ENCODE measurements at places on chromosomes 11 and 22.

DNA sequence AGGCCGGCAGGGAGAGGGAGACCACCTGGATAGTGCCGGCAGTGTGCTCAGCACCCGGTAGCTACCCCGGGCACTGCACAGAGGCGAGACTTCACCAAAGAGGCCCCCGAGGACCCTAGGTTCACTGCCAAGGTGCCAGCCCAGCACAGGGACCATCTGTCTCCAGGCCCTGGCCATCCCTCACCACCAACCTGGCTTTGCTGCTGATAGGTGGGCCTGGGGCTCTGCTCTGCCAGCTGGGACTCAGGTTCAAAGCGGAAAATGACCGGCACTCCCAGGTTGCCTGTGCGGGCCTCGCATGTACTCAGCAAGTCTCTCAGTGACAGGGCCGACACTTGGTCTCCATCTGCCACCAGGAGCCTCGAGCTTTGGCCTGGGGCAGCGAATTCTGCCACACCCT, 812.2 kb downstream of the BRD1 start:
- DNase-seq: no peak

- no peak for DNase-seq
These were observed 6.8 kb downstream of the ALDH3B2 start for GRCh38 chr11:67667490-67668191.

- DNase-seq: no peak
These were observed 79.0 kb downstream of the ABTB2 start for GRCh38 chr11:34278693-34279297.

DNA sequence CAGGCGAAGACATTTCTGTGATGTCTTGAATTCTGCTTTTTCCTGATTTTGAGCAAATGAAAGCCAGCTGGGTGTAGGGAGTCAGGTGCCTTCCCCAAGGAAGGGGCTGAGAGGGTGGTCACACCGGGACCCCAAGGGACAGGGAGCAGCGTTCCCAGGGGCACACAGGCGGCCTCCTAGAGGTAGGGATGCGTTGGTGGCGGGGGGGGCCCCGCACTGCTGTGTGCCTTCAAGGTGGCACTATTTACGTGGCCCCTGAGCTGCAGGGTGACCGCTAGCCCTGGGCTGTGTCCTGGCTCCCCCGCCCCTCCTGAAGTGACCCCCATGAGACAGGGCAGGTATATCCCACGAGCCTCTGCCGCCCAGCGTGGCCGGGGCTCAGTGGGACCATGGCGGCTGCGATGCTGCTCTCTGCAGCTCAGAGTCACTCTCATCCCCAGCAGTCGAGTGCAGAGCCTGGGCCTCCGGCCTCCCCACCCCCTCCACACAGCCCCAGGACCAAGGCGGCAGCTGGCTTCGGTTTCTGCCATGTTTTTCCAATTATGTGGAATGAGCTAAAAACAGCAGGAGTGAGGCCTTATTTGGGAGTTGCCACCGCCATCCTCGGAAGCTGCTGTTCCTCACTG, 60.9 kb downstream of the LRP5 start:
- no peak for DNase-seq

DNA sequence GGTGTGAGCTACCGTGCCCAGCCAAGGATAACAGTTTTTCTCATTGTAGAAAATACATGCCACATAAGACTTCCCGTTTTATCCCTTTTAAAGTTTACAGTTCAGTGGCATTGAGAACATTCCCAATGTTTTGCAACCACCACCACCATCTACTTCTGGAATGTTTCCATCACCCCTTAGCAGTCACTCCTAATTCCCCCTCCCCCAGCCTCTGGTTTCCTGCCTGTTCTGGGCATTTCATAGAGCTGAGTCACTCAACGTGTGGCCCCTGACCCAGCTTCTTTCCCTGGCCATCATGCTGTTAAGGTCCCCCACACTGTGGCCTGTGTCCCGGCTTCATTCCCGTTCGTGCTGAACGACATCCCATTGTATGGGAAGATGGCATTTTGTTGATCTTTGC, 30.7 kb downstream of the FGF4 start:
- DNase-seq: no peak

DNA sequence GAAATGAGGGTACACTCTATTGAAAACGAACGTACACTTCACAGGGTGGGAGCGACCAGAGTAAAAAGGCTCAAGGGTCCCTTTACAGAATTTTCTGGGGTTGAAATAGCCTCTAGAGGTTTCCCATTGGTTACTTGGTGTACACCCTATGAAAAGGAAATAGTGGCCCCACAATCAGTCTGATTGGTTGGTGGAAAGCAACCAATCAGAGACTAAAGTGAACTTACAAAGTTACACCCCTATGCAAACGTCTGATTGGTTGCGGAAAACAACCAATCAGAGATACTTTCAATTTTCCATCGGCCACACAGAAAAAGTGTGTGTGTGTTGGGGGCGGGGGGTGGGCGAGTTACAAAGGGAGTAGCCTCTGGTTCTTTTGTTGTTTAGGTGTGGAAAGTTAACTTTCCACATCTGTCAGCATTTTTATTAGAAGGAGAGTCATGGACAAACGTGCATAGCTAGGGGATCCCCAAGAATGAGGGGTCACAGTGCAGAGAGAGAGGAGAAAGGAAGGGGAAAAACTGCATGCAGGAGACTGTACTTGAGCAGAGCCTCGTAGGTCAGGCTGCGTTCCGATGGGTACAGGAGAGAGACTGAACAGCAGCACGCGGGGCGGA, 1152.1 kb downstream of the TBC1D22A start:
- no peak for DNase-seq

GRCh38 chr11:12832480-12833224, 158.4 kb downstream of the TEAD1 start:
- DNase-seq: peak; percentile 51

- DNase-seq: no peak
These were observed 27.5 kb downstream of the ARL14EP start for GRCh38 chr11:30350384-30350783.

- DNase-seq: no peak
These were observed 58.9 kb upstream of the PAX6 start for GRCh38 chr11:31869986-31870385.

Measured in NCI-H1436 (cell line).